ENCODE measurements at places on chromosomes 4 and X.
A peak's percentile ranks its signal among the peaks of the same experiment; 100 is the strongest.

GRCh38 chrX:66760651-66761050 is 121.8 kb upstream of the EDA2R start:
- no peak for DNase-seq

DNA sequence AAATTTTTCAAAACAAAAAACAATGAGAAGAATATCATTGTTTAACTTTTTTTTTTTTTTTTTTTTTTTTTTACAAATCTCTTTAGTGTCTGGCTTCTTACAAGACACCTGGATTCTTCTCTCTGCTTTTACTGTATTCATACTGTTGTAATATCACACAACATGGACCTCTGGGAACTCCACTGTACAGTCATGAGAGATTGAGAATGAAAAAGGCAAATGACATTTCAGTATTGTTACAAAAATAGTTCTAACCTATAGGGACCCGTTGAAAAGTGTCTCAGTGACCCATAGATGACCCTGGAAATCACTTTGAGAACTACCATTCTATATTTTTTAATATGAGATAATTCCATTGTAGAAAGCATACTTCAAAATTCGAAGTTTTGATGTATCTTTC is 124.4 kb downstream of the SLIT2 start:
- no peak for DNase-seq

DNA sequence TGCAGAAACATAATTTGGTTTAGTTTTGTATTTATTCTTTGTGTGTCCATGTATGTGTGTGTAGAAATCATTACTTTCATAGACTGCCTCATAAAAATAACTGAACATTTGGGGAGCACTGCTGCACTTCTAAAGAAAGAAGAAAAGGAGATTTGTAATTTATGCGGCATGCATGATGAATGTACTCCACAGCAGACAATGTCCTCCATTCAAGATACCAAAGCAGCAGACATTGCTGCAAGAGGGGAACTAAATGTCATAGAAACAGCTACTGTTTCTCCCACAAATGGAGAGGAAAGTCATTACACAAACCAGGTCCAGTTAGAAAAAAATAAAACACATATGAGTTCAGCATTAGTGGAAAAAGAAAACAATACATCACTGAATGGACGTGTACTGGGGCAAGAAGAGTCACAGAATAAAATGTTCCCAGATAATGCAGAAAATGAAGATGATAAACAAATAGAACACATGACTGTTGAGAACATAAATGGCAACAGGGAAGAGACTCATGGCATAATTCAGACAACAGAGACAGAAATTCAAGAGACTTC is 2.6 kb downstream of the DTHD1 start:
- DNase-seq = no peak

- no peak for DNase-seq
These were observed 92.7 kb upstream of the PGRMC2 start for GRCh38 chr4:128380306-128380705.

GRCh38 chrX:153971450-153972367 is at the start of gene HCFC1:
TSS of gene HCFC1 (minus strand) at chrX:153971818. CDS start at chrX:153970840, 978 bp downstream.
- peak; percentile 77 for DNase-seq

DNA sequence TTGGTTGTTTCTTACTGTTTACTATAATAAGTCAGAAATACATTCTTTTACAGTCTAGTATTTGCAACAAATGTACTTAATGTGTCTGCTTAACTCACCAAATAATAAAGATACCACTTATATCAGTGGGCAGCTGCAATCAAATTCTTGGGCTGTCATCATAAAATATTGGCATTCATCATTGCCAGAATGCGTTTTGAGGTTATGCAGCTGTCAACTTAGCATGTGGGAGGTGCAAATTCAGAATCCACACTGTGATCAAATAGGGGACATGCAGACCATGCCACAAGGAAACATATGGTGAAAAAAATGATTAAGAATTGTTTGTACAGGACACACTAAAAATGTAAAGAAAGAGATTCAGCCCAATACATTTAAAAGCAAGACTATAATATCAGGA is 86.5 kb downstream of the HCCS start:
- no peak for DNase-seq

GRCh38 chr4:41539711-41540110 is 1.8 kb downstream of the LIMCH1 start:
- no peak for DNase-seq

DNA sequence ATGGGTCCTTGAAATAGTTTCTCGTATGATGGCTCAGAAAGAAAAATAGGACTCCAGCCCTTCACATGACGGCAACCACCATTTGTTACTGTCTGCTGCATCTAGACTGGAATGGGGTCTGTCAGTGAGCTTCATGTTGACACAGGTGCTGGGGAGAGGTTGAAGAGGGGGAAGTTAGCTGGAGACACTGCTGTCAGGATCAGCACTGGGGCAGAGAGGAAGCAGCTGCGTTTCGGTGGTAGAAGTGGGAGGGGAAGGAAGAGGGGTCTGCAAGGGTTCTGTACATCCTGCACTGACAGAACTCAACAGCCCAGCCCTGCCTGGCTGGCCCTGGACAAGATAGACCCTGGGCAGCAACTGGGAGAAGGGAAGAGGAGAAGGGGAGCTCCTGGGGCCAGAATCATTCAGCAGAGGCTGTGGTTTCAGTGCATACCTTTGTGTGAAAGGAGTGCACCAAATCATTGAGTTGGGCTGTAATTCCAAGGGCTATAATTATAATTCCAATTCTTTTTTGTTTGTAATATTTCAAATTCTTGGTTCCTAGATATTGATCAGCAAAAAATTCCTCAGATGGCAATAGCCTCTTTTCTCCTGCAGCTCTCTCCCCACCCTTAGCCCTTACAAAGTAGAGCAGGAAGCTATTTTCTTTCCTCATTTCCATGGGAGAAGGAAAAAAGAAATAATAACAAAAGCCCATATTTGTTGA is 119.4 kb upstream of the C1GALT1C1 start:
- DNase-seq = peak; percentile 61

DNA sequence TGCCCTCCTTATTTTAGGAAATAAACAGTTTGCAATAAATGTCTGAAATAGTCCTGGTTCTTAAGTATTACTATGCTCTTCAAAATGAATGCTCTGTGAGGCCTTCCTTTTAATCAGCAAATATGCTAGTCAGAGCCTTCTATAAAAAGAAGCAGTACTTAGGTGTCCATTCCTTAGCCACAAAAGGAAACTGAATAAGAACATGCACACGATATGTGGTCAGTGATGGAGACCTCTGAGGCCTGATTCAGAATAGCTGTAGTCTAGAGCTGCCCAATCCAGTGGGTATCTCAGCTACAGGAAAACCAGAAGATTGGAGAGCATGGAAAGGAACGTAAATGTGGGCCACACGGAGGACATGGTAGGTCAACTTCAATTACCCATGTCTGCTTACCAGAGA is 141.8 kb downstream of the RASL11B start:
- no peak for DNase-seq

GRCh38 chr4:826508-827208 is 729 bp upstream of the CPLX1 start:
- DNase-seq = no peak

DNA sequence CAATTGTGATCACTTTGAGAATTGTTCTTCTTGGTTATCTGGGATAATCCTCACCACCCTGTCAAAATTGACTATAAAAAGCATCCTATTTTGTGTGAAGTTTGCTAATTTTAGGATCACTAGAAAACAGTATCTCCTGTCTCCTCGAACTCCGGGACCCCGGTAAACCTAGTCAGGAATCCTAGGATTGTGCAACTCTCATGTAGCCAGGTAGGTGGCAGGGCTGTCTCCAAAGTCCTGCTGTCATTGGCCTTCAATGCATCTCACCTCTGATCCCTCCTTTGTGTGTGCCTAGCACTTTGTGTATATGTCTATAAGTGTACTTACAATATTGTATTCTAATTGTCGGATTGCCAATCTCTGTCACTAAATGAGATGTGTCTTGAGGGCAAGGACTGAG is 1564.8 kb downstream of the RPA4 start:
- no peak for DNase-seq

GRCh38 chr4:1026115-1026514 is 14.7 kb downstream of the FGFRL1 start:
- no peak for DNase-seq

- no peak for DNase-seq
These were observed 72.6 kb downstream of the FAM53A start for GRCh38 chr4:1611501-1611870.

GRCh38 chr4:1540601-1541375 is 134.5 kb upstream of the NKX1-1 start:
- DNase-seq = no peak

GRCh38 chrX:106932492-106932923 is 12.3 kb downstream of the CLDN2 start:
- no peak for DNase-seq

DNA sequence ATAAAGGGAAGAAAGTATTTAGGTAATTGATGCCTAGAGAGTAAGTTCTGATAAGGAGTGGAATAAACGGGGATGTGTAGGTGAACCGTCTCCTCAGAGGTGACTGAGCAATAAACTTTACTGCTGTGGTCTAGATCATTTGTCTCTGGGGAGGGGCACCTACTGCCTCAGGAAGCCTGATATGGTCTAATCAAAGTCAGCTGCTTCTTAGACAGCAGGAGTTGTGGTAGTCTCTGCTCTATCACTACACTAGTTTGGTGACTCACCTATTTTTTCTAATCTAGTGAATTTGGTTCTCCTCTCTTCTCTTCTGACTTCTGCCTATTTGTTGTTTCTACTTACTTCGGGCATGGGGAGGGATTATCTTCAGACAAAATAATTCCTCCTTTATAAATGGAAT is 95.1 kb upstream of the STIM2 start:
- DNase-seq = no peak

DNA sequence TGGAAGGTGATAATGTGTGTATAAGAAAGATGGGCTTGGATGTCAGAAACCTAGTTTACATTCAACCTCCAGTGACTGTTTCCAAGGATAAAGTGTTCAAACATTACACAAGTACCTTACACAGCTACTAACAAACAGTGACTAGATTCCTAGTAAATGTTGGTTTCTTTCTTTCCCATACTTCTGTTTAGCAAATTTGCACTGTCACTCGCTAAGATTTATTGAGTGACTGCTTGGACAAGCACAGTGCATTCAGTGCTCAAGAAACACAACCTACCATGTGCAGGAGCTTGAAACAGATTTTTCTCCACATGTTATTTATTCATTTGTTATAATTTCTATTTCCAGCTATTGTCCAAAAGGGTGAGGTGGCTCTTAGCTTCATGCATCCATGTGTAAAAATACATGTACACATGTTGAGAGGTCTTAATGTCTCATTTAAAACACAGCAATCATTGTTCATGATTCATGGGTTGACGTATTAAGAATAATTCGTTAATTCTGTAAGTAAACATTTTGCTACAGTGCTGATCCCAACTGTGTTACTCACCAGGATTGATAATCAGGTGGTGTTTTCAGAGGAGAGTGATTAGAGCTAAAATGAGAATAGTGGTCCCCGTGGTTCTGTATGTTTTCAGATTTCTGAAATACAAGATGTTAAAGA is 153.0 kb downstream of the DCLK2 start:
- DNase-seq = no peak

GRCh38 chrX:47743504-47743903 is 84.5 kb upstream of the UXT start:
- DNase-seq = no peak

- no peak for DNase-seq
These were observed 342.7 kb downstream of the PDGFC start for GRCh38 chr4:156628858-156629257.

DNA sequence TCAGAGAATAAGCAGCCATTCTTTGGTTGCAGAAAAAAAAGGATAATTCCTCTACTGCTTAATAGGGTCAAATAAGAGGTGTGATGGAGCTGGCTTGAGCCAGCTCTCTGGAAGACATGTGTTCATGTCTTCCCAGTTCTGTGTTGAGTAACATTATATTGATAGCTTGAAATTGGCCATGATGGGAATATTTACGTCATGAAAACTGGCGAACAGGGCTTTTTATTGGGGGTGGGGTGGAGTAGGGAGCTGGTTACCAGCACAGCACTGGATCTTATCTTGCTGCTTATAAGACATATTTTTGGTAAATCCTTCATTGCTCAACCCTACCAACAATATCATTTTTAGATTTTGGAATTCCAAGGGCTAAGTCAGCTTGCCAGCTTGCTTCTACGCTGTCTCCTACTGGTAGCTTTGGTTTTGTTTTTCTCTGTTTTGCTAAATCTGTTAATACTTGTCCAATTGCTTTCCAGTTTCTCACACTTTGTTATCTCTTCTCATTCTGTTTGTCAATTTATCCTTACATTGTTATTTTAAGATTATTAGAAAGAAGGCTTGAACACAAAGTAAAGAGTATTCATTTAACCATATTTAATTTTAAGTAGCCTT is 25.3 kb upstream of the GBA3 start:
- no peak for DNase-seq

DNA sequence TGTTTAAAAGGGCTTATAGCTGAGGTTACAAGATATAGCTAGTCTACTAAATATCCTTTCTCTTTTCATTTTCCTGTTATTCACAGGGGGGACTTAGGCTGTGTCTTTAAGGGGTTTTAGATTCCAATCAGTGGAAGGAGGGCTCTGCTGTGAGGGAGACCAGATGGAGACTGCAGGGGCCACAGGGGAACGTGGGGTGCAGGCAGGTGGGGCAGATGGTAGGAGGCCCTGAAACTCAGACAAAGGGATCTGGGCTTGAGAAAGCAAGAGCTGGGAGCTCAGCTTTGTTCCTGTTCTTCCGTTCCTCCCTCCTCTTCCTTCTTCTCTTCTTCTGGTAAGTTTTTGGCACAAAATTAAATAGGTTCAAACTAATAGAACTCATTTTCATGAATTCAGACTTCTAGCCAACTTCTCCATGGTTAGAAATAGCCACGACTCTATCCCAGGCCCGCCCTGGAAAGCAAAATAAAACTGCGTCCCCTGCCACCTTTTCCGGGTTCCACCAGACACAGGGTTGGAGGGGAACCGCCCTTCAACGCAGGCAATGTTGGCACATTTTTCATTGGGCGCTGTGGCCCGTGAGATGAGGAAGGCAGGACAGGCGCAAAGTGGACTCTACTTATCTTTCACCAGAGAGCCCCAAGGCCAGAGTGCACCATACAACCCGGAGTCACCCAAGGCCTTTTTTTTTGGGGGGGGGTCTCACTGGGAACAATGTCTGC is 3.5 kb upstream of the TMSB4X start:
- no peak for DNase-seq

- no peak for DNase-seq
These were observed 19.2 kb upstream of the GRPEL1 start for GRCh38 chr4:7087036-7087435.

- no peak for DNase-seq
These were observed 76.2 kb downstream of the ELOVL6 start for GRCh38 chr4:110122201-110122600.

- DNase-seq = no peak
These were observed 102.6 kb downstream of the MMRN1 start for GRCh38 chr4:89997171-89997704.

Data from NCI-H748 treated with DMSO at 0.1 percent for 48 hours (cell line).